ENCODE measurements at places on chromosomes 6 and 20.

DNA sequence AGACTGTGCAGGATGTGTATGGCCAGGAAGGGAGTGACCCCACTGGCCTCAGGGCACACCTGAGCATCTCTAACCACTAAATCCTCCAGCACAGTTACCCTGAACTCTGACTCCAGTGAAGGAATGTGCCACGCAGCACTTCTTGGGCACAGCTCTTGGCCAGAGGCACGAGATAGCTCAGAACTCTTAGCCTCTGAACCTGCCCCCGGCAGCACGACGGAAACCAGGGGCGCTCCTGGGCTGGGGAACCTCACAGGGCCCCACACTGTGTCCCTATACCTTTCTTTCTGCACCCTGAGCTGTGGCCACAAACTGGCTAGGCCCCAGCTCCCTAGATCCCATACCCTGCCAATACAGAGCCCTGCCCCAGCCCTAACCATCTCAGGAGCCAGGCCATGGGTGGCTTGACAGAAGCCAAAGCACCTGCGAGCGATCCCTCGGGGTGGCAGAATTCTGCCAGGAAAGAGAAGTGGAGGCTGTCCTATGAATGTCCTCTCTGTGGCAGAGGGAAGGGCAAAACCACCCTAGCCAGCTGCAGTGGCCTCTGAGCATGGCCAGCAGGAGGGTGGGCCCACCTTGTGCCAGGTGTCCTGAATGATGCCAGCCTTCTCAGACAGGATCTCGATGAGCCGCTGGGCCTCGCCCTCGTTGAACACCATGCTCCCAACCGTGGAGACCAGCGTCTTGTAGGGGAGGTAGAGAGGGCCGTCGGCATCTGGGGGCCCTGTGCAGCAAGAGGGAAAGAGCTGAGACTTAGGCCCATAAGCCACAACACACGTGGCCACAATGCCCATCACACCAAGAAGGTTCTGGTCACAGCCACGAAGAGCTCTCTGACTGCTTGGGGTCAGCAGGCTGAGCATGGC is 39.4 kb downstream of the RRBP1 start:
- no peak for DNase-seq

- DNase-seq: no peak
Observed at GRCh38 chr20:32772046-32772445, 9.9 kb downstream of the DNMT3B start.

DNA sequence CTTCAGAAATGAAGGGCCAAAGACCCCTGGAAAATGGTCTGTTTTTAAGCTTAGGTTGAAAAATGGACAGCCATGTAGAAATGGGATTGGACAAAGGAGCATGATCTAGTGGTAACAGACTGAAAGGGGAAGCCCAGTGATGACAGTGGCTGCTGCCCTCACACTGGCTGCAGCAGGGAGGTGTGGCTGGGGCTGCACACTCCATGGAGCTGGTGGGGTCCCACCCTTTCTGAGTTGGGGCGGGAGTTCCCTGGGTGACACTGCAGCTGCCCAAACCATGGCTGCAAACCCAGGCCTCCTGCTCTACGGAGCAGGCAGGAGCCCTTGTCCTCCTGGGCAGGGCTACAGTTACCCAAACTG is 8.5 kb upstream of the PACSIN1 start:
- DNase-seq: no peak

GRCh38 chr6:155939253-155939652 is 483.6 kb upstream of the NOX3 start:
- no peak for DNase-seq

DNA sequence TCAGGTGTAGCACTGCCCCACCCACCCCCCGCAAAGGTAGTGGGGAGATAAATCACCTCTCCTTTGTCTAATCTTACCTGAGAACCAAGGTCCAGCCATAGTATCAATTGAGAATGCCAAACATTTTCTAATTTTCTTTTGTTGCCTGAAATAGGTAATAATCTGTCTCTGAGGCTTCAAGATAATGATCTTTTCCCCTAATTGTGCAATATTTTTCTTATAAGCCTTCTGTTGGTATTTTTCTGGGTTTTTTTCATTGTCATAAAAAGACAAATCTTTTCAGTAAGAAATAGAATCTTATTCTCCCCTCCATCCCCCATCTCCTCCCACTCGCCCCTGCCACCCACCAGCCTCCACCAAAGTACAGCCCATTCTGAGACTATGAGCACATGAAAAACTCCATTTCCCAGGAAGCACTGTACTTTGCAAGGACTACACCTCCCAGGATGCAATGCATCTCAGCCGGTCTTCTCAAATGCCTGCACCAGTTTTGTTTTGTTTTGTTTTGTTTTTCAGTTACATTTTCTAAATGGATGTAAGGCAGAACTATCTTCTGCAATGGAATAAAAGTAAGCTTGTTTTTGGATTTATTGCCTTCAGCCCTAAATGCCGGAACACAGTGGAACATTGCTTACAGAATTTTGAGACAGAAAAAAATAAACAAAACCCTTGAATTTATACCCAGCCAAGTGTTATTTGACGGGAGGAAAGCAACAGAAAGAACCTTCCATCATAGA is 268.0 kb downstream of the TFAP2A start:
- no peak for DNase-seq

DNA sequence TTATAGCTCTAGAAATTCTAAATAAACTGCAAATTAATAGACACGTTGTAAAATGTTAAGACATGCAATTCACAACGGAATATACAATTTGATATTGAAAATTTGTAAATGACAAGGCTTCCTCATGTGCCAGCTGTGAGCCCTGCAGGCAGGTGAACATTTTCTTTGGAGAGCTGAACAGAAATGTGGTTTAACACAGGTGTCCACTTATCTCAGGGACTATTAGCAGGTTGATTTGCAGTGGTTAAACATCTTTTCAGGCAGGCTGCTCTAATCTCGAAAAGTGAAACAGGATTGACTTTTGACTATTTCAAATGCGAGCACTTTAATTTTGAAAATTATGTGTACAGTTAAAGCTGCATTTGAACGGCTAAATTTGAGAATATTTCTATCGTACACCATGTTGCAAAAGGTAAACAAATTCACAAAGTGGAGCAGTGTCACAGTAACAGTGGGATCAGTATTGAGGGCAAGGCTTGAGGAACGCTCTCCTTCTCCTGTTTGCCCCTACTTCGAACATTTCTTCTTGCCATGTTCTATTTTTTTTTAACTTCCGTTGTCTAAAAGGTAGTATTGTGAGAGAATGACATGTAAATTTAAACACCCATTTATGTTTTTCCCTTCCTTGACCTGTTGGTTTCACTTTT is 210.8 kb downstream of the CDKAL1 start:
- no peak for DNase-seq

GRCh38 chr6:52130440-52130839 is 43.0 kb upstream of the PKHD1 start:
- no peak for DNase-seq

All from fibroblast of skin of left biceps (primary cell).